ENCODE measurements at places on chromosomes 1 and 21. TPM values are rescaled to one million over a fixed set of nuclear protein-coding genes. Genes with fewer than 3 reads are reported as not detected.

Gene TTC13
- total RNA-seq, result 17.0 TPM

Gene EDARADD
- 0.89 TPM for total RNA-seq

Gene DHCR24
- 674 TPM for total RNA-seq

Gene SYT11
- total RNA-seq, result 9.6 TPM

Gene LCE1A
- total RNA-seq, result not detected

All from lower lobe of right lung (tissue), 2 donors.